Stimulated activated CD8-positive, alpha-beta memory T cell treated with anti-CD3 and anti-CD28 coated beads, Interleukin-15, amount 100 ng/mL, for 24 hours (primary cell): ENCODE measurements at places on chromosomes 2 and 18.

- DNase-seq: no peak
These were observed 89.9 kb downstream of the TMEM18 start for GRCh38 chr2:587087-587960.

- no peak for DNase-seq
These were observed 137.3 kb upstream of the PID1 start for GRCh38 chr2:229408356-229408755.

- DNase-seq: no peak
These were observed 1.3 kb downstream of the TAF1B start for GRCh38 chr2:9844576-9844975.

GRCh38 chr18:49581371-49581770, 19.5 kb downstream of the LIPG start:
- no peak for DNase-seq

GRCh38 chr2:183927406-183928325, 670.7 kb upstream of the ZNF804A start:
- no peak for DNase-seq

DNA sequence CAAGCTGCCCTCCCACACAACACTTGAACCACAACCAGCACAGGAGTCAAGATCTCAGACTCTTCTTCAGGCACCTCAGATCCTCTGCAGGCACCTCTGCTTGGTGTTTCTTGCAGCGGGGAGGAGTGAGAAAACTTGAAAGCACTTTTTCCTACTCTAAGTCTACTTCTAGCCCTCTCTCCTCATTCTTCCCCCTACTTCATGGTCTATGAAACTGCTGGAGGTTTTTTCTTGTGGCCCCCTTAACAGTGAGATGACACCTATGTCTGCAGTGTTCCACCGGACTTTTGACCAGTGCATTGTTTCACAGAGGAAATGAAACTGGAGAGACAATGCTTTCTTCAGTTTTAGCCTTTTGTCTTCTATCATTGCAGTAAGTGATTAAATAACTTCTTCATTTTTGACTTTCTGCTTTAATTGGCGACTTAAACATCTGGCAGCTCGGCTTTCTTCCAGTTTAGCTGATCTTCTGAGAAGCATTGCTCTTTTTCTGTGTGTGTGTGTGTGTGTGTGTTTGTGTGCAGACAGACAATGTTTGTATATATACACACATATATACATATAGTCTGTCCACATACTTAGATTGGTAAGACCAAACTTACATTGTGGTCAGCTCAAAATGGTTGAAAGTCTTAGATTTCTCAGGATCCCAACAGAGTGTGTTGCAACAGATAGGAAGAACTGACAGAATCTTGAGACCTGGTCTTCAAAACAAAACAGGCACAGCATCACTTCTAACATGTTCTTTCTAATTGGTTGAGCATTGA, 1474.0 kb upstream of the TMEFF2 start:
- DNase-seq: no peak

GRCh38 chr2:56449449-56449860, 265.7 kb downstream of the CCDC85A start:
- DNase-seq: no peak

- DNase-seq: no peak
These were observed 147.7 kb upstream of the GATA6 start for GRCh38 chr18:22021701-22022100.

DNA sequence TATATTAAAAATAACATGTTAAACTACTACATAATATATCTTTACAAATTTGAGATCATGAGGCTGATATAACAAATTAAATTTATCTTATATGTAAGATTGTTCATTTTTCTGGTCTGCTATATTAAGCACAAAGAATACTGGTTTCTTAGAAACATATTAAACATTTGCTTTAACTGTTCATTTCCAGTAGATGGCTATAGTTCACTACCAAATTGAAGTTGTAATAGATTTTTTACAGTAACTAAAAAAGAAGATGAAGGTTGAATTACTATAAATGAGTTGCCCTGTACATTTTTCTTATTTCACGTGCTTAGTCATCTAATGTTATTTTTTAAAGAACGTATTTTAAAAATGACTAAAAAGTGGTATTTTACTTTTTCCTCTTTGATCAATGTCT, 57.0 kb downstream of the ZNF407 start:
- no peak for DNase-seq

DNA sequence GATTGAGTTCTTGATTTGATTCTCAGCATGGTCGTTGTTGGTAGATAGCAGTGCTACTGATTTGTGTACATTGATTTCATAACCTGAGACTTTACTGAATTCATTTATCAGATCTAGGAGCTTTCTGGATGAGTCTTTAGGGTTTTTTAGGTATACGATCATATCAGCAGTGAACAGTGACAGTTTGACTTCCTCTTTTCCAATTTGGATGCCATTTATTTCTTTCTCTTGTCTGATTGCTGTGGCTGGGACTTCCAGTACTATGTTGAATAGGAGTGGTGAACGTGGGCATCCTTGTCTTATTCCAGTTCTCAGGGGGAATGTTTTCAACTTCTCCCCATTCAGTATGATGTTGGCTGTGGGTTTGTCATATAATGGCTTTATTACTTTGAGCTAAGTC, 27.9 kb upstream of the CXCR2 start:
- DNase-seq: no peak

GRCh38 chr18:36638224-36638623, 190.6 kb downstream of the TPGS2 start:
- DNase-seq: no peak
